ENCODE measurements at places on chromosomes 4 and X.
A peak's percentile ranks its signal among the peaks of the same experiment; 100 is the strongest.

DNA sequence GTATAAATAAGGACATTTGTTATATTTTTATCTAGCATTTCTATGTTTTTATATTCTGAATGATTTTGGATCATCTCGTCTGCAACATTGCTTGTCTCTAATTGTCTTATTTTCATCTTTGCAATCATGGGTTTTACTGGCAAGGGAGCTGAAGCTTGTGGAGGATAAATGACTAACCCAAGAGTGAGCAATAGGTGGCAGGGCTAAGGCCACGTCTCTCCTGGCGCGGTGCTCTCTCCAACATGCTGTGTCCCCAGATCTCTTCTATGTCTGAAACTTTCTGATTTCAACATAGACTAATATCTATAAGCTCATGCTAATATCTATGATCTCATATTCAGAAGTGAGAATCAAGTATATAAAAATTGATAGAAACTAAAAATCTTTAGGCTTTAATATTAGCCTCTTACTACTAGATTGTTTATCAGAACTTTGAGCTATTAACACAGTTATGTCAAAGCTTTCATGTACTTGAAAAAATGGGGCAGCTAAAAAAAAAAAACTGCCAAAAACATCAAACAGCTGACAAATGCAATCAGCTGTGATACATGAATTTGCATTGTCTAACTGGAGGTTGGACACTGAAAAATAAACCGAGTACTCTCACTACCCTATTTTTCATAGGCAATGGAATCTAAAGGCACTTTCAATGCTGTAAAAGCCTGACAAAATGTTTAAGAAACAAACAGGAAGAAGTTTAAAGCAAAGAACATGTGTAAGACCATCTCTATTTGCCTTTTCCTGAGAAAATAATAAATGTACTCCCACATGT, 169.2 kb downstream of the TMA16 start:
- no peaks in the 10 kb centered on the region for H3K36me3 ChIP-seq
- H3K4me1 ChIP-seq: no peaks in the 10 kb centered on the region
- no peak overlapping the region for H3K27ac ChIP-seq
- no peak overlapping the region for H3K4me3 ChIP-seq

DNA sequence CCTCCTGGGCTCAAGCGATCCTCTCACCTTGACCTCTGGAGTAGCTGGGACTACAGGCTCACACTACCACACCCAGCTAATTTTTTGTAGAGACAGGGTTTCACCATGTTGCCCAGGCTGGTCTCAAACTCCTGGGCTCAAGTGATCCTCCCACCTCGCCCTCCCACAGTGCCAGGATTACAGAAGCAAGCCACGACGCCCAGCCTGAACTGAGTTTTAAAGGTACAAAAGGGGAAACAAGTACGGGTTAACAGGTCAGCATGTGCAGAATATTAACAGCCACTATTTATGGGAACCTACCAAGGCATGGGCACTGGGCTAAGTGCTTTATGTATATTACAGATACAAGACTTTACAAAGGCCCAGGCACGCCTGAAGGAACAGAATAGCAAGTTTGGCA, 164.3 kb upstream of the GPC4 start:
- H3K36me3 ChIP-seq: no peaks in the 10 kb centered on the region

DNA sequence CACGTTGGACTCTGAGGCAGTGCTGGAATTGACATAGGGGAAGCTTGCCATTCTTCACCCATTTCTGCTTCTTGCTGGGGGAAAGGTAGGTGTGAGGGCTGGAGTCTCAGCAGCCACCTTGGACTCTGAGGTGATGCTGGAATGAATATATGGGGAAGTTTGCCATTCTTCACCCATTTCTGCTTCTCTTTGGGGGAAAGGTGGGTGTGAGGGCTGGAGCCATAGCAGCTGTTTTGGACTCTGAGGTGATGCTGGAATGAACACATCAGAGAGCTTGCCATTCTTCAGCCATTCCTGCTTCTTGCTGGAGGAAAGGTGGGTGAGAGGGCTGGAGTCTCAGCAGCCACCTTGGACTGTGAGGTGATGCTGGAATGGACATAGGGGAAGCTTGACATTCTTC, 115.1 kb downstream of the CRLF2 start:
- H3K4me3 ChIP-seq: no peak overlapping the region
- H3K27ac ChIP-seq: no peak overlapping the region
- DNase-seq: no peak
- peaks cover 26% of the 10 kb centered on the region for H3K27me3 ChIP-seq
- H3K4me1 ChIP-seq: peaks cover 17% of the 10 kb centered on the region
- no peaks in the 10 kb centered on the region for H3K36me3 ChIP-seq

DNA sequence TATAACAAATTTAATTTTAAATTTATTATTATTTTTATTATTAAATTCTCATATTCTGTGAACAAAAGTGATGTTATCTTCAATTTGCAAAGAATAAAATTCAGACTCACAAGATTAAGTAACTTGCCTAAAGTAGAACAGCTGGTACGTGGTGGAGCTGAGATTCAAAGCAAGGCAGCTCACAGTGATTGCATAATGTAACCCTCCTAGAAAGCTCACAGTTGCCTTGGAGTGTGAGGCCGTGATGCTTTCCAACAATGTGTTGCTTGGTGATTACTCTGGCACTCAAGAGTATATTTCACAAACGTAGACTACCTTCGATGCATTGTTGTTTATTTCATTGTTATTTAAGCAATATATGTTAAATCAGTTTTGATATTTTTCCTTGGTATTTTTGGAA, 1039.2 kb upstream of the PABPC4L start:
- no peaks in the 10 kb centered on the region for H3K36me3 ChIP-seq
- H3K4me1 ChIP-seq: peaks cover 4% of the 10 kb centered on the region
- no peak for DNase-seq
- H3K4me3 ChIP-seq: no peak overlapping the region

- H3K4me1 ChIP-seq: no peaks in the 10 kb centered on the region
- no peaks in the 10 kb centered on the region for H3K27me3 ChIP-seq
- H3K36me3 ChIP-seq: peaks cover 23% of the 10 kb centered on the region
- no peak for DNase-seq
- H3K27ac ChIP-seq: no peak overlapping the region
These were observed 30.4 kb downstream of the CLDN22 start for GRCh38 chr4:183289688-183290087.

- no peak overlapping the region for H3K4me3 ChIP-seq
- no peak for DNase-seq
- H3K36me3 ChIP-seq: no peaks in the 10 kb centered on the region
- H3K4me1 ChIP-seq: peaks cover 4% of the 10 kb centered on the region
- no peak overlapping the region for H3K27ac ChIP-seq
These were observed 553.9 kb downstream of the SPRY1 start for GRCh38 chr4:123950530-123950929.

- H3K27ac ChIP-seq: no peak overlapping the region
- no peaks in the 10 kb centered on the region for H3K27me3 ChIP-seq
- peak overlapping the region; percentile 55 for H3K4me3 ChIP-seq
- H3K4me1 ChIP-seq: no peaks in the 10 kb centered on the region
- peak; percentile 70 for DNase-seq
- no peaks in the 10 kb centered on the region for H3K36me3 ChIP-seq
These were observed 20.4 kb downstream of the SLC25A53 start for GRCh38 chrX:104136241-104137019.

- peaks cover 4% of the 10 kb centered on the region for H3K36me3 ChIP-seq
- no peak overlapping the region for H3K27ac ChIP-seq
- no peak overlapping the region for H3K4me3 ChIP-seq
These were observed 245.1 kb downstream of the PTTG2 start for GRCh38 chr4:38205261-38205660.

- no peaks in the 10 kb centered on the region for H3K27me3 ChIP-seq
- H3K4me3 ChIP-seq: no peak overlapping the region
- DNase-seq: no peak
These were observed 55.4 kb upstream of the RASSF6 start for GRCh38 chr4:73675623-73676022.

- H3K27ac ChIP-seq: no peak overlapping the region
- DNase-seq: no peak
- H3K27me3 ChIP-seq: no peaks in the 10 kb centered on the region
- no peaks in the 10 kb centered on the region for H3K4me1 ChIP-seq
- no peaks in the 10 kb centered on the region for H3K36me3 ChIP-seq
These were observed 1362.5 kb upstream of the PABPC4L start for GRCh38 chr4:135564090-135564489.

DNA sequence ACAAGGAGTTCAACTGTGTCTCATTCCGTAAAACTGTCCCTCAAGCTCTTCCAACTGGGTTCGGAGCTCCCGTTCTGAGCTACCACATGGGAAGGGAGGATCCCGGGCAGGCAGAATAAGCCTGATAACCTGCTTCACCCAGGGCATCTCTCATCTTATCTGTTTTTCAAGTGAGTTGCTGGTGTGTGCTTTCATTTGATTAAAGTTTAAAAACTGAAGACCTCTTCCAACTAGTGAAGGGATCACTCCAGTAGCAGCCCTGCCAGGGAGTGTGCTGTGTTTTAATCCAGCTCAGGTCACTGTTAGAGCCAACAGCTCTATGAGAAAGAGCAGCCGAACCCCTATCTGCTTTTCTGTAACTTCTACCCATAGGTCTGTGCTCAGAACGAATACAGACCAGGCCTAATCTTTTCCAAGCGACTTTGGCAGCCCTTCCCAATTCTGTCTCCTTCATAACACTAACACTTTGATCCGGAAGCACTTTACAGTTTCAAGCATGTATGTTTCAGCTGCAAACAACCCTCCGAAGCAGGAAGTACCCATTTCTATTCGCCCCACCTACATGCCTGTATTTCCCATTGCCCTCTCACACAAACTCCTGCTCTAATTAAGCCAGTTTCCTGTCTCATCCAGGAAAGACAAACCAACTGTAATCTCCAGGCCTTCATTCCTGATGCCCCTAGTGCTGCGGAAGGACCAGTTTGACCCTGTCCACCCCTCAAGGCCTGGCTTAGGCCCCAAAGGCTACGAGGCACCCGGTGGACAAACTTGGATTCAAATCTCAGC, 60.9 kb downstream of the IRF2 start:
- H3K36me3 ChIP-seq: peaks cover 20% of the 10 kb centered on the region
- peaks cover 20% of the 10 kb centered on the region for H3K4me1 ChIP-seq
- H3K4me3 ChIP-seq: no peak overlapping the region
- DNase-seq: no peak
- H3K27ac ChIP-seq: peak overlapping the region; percentile 29
- H3K27me3 ChIP-seq: no peaks in the 10 kb centered on the region

GRCh38 chr4:18381186-18381585, 359.6 kb upstream of the LCORL start:
- DNase-seq: no peak
- H3K4me1 ChIP-seq: no peaks in the 10 kb centered on the region
- H3K4me3 ChIP-seq: no peak overlapping the region
- H3K27ac ChIP-seq: no peak overlapping the region
- H3K27me3 ChIP-seq: peaks cover 4% of the 10 kb centered on the region

All from neural crest cell (in vitro differentiated cells).